ENCODE measurements at places on chromosomes 3 and 15.

- no peak for DNase-seq
Measured at GRCh38 chr15:52228921-52229320, 37.7 kb upstream of the GNB5 start.

DNA sequence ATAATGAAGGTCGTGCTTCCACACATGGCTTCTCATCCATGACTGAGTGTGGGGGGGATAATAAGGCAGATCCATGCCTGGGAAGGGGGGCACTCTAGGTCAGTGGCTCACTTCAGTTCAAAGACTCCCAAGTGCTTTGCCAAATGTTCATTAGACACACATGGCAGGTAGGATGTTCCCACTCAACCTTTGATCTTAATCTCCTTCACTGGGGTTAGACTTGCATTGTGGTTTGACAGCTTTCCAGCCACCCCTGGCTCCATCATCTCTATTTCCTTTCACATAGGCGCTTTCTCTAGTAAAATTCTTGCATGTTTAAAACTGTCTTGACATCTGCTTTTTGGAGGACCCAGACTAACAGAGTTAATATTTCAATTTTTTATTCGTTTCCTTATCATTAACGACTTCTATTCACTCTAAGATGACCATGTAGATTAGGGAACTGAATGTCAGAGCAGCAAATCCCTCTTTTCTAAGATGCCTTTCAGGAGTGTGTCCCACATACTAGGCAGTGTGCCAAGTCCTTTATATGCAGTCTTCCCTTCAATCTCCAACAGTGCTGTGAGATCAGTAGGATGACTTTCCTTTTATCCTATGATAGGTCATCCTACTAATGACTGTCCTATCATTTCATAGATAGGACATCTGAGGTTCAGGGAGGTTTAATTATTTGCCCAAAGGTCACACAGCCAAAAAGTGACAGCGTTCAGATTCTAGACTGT is 57.9 kb downstream of the BTD start:
- DNase-seq: no peak

DNA sequence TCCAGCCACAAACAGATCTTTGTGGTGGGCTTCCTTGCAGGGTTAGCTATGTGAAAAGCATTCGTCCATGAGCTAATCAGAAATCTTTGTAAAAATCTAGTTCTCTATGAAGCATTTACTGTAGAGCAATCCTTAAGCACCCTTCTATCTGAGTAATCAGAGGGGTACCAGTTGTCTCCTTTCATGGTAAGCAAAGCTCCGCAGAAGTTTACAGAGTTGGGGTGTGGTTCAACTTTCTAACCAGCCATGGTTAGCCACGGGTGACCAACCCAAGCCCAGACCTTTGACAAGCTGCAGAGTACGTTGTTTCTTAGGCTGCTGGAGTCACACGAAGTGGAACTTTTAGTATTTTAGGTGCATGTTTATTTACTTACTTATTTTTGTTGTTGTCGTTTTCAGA is 77.4 kb downstream of the FLNB start:
- DNase-seq: no peak

DNA sequence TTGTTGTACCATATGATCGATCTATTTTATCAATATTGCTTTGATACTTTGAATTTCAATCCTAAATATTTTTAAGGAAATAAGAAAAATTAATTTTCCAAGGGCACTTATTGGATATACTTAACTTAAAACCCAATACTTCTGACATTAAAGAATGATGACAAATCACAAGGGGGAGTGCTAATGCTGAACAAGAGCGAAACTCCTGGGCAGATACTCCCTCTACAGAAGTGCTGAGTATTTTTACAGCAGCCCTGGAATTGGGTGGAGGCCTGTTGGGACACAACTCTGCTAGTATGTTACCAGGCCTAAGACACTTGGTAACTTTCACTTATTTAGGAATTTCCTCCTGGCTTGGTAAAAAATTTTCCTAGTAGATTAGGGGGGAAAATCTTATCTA is 46.2 kb downstream of the DENND6A start:
- DNase-seq: no peak

- no peak for DNase-seq
Measured at GRCh38 chr15:63554337-63554927, 42.8 kb upstream of the FBXL22 start.

DNA sequence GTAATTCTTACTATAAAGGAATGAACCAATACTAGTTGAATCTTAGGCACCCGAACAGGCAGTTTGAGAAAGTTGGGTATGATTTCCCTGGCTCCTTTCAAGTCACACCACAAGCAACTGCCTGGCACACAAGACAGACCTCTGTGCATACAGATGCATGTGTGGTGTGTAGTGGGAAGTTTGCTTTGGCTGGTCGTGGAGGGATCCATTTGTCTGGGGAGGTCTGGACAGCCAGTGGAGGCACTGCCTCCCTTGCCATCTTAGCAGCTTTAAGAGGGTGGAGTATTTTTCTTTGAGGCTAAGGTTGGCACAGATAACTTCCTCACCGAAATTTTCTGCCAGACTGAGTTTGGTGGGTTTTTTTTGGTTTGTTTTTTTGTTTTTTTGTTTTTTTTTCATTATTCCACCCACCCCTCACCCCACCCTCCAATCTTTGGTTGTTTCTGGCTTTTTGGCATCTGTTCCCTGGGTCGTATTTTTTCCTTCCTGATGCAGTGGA is 97.1 kb downstream of the TMEM212 start:
- no peak for DNase-seq

DNA sequence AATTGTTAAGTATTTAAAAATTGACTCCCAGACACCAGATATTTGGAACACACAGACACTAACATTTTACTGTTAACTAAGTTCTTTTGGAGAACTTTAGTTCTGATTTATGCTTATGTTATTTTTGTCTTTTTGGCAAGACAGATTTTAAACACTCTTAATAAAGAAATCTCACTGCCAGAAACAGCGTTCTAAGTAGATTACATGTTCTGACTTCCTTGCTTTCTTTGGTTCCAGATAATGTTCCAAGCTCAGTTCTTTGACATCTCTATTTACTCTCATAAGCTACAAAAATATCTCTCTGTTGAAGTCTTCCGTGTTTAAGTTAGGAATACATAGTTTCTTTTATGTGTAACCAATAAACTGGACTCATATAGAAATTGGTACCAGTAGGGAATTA is 1699.6 kb downstream of the OTOL1 start:
- no peak for DNase-seq

DNA sequence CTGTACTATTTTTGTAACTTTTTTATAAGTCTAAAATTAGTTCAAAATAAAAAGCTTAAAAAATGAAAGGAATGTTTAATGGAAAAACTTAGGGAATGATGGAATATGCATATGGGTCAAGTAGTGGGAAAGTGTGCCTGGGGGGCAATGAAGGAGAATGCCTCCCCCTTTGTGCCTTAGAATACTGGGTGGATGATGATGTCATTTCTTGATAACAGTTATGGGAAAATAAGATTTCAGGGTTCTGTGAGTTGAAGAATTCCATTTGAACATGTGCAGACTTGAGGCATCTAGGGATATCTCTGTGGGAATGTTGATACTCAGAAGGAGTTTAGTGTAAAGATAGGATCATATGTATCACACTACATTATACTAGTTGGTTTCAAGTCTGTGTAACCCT is 13.8 kb downstream of the WDR93 start:
- DNase-seq: no peak

DNA sequence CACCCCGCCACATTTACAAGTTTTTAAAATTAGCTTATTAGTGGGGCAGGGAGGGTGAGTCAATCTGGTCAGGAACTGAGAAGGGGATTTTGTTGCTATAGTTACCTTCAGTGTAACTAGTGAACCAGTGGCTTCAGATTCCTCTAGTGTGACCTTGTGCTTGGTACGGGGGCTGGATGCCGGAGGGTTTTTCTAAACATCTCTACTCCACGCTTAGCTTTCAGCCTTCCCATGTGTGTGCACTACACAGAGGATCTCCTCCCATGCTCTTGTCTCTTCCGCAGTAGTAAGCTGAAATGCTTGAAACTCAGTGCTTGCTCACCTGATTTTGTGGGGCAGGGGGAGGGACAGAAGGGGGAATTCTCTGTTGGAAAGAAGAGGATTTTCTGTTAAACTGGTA is 67.9 kb upstream of the AKAP13 start:
- DNase-seq: no peak

DNA sequence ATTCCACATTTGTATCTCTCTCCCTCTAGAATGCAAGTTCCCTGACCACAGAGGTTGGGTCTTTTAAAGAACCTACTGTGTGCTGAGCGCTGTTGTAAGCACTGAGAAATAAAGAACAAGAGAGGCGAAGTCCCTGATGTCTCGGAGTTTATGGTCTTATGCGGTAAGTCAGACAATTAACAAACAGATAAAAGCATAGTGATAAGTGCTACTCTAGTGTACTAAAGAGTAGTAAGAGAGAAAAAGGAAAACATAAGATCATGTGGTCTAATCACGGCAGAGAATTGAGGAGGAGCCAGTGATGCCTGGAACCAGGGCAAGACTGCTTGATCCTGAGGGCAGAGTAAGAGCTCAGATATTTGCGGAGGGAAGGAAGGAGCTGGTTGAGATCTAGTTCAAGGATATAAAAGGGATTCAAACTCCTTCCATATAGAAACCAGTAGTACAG is 29.8 kb upstream of the TSC22D2 start:
- DNase-seq: no peak

DNA sequence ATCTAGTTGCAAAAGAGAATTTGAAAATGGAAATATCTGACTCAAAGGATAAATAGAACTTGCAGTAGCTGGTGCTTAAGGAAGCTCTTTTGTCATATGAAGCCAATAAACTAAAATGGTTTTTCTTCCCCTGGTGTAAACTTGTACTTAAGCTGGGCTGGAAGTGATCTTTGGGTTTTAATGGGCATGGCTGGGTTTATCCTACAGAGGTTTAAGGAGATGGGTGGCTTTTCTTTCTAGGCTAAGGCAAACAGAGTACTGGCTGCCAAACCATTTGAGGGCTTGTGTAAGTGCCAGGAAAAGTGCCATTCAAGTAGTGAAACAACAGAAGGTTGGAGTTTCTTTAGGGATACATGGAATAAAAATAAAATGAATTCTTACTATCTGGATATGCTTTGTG is 12.1 kb upstream of the UTS2B start:
- no peak for DNase-seq

DNA sequence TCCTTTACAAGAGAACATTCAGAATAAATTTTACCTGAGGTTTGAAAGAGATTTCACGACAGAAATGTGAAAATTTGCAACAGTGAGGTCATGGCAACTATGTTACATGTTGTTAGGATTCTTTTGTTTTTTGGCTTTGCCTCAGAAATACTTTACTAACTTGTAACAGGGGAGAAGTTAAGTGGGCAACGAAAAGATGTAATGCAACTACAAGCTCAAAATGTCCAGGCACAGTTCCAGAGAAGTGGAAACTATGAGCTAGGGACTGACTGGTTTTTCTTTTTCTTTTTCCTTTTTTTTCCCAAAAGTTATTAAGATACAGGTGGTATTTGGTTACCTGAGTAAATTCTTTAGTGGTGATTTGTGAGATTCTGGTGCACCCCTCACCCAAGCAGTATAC is 111.5 kb upstream of the PPP2R3A start:
- DNase-seq: no peak

- DNase-seq: no peak
Measured at GRCh38 chr3:30098653-30099455, 507.5 kb upstream of the TGFBR2 start.

DNA sequence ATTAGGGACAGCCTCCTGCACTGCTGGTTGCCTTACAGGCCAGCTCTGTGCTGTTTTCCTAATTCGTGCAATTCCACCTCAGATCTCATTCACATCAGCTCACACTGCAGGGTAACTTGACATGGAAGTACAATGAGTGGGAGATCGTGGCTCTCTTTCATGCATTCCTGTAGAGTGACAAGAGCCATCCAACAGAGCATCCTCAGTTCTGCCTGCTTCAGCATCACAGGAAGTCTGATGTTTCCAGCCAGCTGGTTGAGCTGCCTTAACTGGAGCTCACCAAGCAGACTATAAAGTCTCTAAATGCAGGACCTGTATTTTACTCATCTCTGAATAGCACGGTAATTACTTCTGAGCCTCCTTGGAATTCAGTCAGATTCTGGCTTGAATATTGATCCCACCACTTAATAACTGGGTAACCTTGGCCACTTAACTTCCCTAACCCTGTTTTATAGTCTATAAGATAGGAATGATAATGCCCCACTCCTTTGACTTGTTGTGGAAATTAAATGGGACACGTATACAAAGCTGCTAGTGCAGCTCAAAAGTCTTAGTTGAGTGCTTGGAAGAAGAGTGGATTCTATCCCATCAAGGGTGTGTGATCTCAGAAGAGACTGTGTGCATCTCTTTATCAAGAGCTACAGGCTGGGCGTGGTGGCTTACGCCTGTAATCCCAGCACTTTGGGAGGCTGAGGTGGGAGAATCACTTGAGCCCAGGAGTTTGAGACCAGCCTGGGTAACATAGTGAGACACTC is 1.4 kb upstream of the DIS3L start:
- no peak for DNase-seq

DNA sequence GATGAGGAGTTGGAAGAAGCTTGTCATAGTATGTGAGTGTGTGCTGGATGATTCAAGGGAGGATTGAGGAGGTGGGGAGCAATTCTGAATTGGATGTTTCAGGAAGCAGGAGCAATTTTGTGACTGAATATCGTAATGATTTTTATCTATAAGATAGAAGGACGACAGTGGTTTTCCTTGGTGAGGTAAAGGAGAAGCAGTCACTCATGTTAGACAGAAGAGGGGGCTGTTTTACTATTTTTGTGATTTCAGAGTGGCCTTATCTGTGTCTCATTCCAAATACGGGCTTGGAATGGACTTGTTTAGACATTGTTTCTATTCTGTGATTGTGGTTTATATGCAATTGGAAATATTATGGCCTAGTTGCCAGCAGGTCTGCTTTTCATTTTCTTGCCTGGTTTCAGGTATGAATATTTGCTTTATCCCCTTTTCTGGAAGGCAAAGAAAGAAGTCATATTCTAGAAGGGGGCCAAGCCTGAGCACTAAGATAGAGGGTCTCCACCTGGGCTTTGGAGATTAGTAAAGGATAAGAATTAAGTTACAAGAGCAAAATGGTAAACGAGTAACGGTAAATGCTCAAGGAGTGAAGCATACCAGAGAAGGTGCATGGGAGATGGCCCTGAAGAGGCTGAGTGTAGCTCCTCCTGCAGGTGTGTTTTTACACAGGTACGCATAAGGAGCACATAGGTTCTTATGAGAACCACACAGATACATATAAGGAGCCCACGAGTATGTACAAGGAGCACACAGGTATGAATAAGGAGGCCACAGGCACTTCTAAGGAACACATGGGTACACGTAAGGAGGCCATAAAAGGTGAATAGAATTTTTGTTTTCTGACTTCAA is 124.6 kb upstream of the KCNAB1 start:
- peak; percentile 49 for DNase-seq

DNA sequence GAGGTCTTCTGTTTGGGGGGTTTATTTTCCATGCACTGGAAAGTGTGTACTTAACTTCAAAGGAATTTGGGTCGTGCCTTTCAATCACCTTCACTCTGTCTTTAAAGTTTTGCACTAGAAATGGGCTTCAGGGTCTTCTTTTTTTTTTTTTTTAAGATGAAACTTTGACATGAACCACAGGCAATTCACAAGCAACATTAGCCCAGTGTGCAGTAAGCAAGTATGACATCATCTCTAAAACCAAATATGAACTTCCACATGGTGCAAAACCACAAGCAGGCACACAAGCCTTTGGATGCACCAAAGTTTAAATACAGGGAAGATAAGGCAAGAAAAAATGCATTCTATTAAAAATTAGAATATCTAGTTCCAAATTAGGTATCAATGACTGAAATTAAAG is 381.9 kb downstream of the ERC2 start:
- no peak for DNase-seq
